ENCODE measurements at places on chromosomes 3 and 15. TPM values are rescaled to one million over a fixed set of nuclear protein-coding genes. Genes with fewer than 3 reads are reported as not detected.

- DNase-seq, result no peak
Measured at GRCh38 chr3:129333891-129334290, 55.2 kb downstream of the HMCES start.

GRCh38 chr15:38864122-38864521 lies 299.5 kb upstream of the RASGRP1 start:
- no peak for DNase-seq

- no peak for DNase-seq
Measured at GRCh38 chr3:28935146-28935545, 345.7 kb upstream of the RBMS3 start.

Gene KCNH8
- total RNA-seq, result not detected

DNA sequence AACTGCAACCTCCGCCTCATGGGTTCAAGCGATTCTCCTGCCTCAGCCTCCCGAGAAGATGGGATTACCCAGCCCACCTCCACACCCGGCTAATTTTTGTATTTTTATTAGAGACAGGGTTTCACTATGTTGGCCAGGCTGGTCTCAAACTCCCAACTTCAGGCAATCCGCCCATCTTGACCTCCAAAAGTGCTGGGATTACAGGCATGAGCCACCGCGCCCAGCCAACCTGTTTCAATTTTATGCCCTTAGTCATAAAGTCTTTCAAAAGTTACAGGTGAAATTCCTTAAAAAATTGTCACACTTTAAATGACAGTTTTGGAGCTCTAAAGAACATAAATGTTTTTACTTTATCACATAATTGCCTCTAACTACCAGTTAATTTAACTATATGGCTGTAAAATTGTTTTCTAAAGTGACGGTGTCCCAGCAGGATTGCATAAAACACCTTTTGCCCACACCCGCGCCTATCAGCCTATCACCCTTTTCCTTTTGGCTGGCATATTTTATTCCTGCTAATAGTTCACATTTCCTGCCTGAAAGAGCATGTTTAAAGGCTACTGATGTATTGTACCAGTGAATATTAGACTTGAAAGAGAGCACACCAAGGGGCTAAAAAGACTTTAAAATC lies 164.2 kb upstream of the SEMA6D start:
- DNase-seq, result no peak

DNA sequence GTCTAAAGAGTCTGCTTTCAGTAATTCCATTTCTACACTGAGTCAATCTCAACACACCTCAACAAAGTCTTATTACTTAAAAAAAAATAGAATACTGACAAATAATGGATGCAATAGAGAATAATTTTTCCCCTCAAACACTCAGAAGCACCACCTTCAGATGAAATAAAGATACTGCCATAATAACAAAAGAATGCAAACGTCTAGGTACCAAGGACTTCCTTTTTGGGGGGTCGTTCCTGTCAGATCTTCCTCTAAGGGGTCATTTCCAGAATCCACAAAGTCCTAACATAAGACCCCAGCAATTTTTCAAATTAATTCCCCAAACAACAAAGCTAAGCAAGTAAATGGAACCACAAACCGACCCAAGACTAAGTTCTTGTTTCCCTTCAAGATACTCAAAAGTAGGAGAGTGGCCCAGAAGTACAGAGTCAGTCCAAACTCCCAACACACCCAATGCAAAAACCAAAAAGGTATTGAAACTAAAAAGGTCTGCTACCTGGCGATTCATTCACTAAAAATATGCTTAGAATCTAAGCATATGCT lies 1.3 kb downstream of the RYK start:
- no peak for DNase-seq

Gene GCNT3
- not detected for total RNA-seq

Gene TICRR
- total RNA-seq, result 4.0 TPM

Gene TCTA
- 22.6 TPM for total RNA-seq

Gene SAXO2
- not detected for total RNA-seq

Gene FBXL22
- not detected for total RNA-seq

Gene VPS13C
- total RNA-seq, result 13.0 TPM

DNA sequence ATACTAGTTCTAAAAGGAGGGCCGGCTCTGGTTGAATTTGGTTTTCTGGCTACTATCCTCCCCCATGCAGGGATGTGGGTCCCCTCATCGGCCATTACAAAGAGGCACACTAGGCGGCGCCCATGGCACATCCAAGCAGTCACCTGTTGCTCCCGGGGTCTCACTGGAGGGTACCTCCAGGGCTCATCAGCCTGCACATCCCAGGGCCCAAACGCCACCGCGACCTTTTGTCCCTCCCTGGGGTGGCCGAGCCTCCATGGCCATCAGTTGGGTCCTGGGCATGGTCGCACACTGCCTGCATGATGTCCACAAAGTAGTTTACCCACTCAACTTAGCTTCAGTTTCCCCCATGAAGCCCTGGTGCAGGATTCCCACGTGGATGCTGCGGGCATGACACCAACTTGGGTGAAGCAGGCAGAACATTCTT lies 28.3 kb downstream of the IDH3A start:
- DNase-seq, result peak; percentile 30

Gene MAP4
- 46.2 TPM for total RNA-seq

GRCh38 chr3:135844386-135844785 lies 121.1 kb upstream of the PPP2R3A start:
- DNase-seq, result no peak

Gene TRPM1
- not detected for total RNA-seq

GRCh38 chr3:193822492-193823212 lies 229.6 kb downstream of the OPA1 start:
- DNase-seq, result no peak

- DNase-seq, result peak; percentile 29
Measured at GRCh38 chr15:91471468-91471867, 371.4 kb downstream of the SV2B start.

Gene WNT7A
- total RNA-seq, result not detected

- no peak for DNase-seq
Measured at GRCh38 chr15:78636378-78636859, 4.6 kb downstream of the CHRNB4 start.

Gene GREM1
- total RNA-seq, result 30.7 TPM

GRCh38 chr3:100893590-100893989 lies 99.6 kb downstream of the ABI3BP start:
- no peak for DNase-seq

GRCh38 chr15:84609818-84610525 lies 9.2 kb downstream of the ZSCAN2 start:
- DNase-seq, result no peak

Gene MST1R
- 1.1 TPM for total RNA-seq

DNA sequence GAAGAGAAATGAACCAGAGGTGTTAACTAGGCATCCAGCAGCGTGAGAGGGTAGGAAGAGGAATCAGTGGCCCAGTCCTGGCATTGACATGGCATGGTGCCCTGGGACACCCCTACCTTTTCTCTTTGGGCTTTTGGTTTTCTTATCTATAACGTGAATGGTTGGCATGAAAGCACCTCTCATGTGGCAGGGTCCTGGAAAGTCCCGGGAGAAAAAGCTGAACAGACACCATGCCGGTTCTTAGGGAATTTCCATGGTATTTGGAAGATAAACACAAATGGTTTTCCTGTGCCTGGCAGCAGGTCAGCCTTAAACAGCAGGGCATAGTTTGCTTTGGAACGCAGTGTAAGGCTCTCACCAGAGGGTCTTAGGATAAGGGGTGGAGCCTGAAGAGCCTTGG lies 15.4 kb downstream of the ARNT2 start:
- peak; percentile 11 for DNase-seq

DNA sequence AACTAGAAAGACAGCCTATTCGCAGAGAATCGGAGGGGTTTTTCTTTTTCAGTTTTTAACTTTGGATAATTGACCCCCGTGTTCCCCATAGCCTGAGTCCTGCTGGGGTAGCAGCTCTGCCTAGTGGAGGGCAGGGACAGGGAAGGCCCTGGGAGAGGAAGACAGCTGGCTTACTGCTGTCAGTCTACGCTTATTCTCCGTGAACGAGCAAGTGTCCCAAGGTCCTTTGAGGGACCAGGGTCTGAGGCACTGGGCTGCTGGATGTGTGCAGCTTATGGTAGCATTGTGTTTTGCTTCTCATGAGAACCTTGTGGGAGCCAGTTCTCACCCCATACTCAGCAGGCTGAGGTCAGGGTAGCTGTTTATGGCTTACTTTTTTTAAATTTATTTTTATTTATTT lies 3.0 kb downstream of the LIMD1 start:
- no peak for DNase-seq

Gene C3orf33
- total RNA-seq, result 5.1 TPM

GRCh38 chr15:68399096-68400065 lies 32.6 kb downstream of the ITGA11 start:
- no peak for DNase-seq

Gene CEP19
- total RNA-seq, result 16.5 TPM

- no peak for DNase-seq
Measured at GRCh38 chr15:61144055-61144454, 85.0 kb downstream of the RORA start.

DNA sequence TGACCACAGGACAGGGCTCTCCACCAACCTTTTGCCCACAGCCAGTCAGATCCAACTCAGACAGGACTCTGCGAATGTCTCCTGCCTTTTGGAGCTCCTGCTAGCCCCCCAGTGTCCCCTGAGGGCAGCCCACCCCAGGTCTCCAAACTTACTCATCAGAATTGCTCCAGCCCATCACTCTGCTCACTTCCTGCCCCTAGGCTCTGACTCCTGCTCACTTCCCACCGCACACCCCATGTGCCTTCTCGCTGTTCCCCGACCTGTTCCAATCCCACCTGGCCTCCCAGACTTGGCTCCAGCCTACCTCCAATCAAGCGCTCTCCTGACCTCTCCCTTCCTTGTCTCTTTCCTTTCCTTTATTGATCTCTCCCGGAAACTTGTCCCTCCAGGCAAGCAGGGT lies 5.9 kb upstream of the STRA6 start:
- no peak for DNase-seq
